ENCODE measurements at places on chromosomes 4 and X.

DNA sequence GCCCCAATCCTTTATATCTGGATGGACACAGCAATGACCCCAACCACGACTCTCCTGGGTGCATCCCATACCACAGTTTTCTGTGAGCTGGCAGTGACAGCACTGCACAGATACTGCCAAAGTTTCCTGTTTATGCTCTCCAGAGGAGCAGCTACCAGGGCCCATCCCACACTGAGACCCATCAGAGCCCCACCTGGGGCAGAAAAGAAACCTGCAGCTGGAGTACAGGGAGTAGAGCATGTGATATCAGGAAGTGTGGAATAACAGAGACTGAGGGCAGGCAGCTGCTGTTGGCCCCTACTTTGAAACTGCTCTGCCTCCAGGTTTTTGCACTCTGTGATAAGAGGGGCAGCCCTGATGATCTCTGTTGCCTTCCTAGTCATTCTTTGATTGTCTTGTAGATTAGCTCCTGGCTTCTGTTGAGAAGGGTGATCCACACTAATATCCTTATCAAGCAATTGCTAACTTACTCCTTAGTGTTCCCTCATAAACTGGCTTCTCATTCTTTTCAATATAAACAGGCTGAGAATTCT, 526.3 kb upstream of the TECRL start:
- no peak for DNase-seq

GRCh38 chr4:76977736-76978350, 28.3 kb downstream of the SEPTIN11 start:
- peak; percentile 83 for DNase-seq

- no peak for DNase-seq
Measured at GRCh38 chr4:41329361-41329760, 72.6 kb downstream of the UCHL1 start.

- DNase-seq, result no peak
Measured at GRCh38 chr4:15060213-15060612, 57.9 kb downstream of the CPEB2 start.

DNA sequence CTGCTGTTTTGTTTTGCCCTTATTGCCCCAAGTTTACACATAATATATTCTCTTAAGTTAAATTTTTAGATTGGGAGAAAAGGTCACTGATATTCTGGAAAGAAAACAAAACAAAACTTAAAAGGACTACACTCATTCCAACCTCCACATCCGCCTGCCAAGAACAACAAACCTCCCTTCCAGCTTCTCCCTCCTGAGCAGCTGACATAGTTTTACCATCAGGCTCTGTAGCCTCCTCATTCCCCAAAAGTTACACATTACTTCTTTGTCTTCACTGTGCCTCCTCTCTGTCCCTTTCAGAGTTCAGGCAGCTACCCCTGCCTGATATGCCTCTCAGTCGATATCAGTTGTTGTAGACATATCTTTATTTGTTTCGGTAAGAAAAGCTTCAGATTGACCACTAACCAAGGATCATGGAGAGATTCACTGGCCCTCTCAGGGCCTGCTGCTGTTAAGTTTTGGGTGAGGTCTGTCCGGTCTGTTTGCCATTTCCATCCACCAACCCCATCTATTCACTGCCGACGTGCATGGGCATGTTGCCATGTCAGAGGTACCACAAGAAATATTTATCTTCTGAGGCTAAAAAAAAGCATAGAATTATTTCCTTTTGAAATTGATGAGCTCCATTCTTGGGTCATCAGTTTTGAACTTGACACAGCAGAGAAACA, 164.1 kb downstream of the GASK1B start:
- DNase-seq, result peak; percentile 74

Data from fibroblast of mammary gland (primary cell).